Left lung (tissue), 14 donors: ENCODE measurements at places on chromosomes 12 and 14. TPM values are rescaled to one million over a fixed set of nuclear protein-coding genes. Genes with fewer than 3 reads are reported as not detected.

Gene SP7
- total RNA-seq, result not detected

Gene TAS2R50
- total RNA-seq, result 1.1 TPM

Gene LPAR5
- total RNA-seq, result 2.0 TPM

Gene LBHD2
- not detected for total RNA-seq

GRCh38 chr12:115474539-115475353 is 790.8 kb upstream of the TBX3 start:
- H3K4me1 ChIP-seq, result no peaks in the 10 kb centered on the region
- H3K27me3 ChIP-seq, result no peaks in the 10 kb centered on the region
- no peak overlapping the region for H3K4me3 ChIP-seq
- no peaks in the 10 kb centered on the region for H3K36me3 ChIP-seq
